NCI-H774 (cell line): ENCODE measurements at places on chromosomes 7 and 10.

DNA sequence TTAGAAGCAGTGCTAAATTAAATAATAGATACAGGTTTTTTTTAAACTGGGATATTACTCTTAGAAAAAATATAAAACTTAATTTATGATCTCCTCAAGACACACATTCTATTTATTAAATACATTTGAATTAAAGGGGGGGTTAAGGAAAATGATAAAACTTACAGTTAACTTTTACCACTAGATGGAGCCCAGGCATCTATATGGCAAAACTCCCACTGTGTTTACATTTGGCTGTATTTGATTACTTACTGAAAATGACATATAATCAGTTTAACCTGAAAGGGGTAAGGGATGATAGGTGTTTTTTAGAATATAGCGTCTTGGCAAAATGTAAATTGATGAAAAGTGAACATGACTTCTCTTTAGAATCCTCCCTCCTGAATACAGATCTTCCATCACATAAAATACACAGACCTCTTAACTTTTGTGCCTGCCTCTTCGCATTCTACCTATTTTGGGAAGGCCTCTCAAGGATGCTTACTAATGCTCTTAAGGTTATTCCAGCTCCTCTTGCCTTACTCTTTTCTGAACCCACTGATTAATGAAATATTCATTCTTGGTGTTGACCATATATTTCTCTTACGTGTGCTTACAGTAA, 235.7 kb downstream of the AGMO start:
- peak; percentile 36 for DNase-seq

DNA sequence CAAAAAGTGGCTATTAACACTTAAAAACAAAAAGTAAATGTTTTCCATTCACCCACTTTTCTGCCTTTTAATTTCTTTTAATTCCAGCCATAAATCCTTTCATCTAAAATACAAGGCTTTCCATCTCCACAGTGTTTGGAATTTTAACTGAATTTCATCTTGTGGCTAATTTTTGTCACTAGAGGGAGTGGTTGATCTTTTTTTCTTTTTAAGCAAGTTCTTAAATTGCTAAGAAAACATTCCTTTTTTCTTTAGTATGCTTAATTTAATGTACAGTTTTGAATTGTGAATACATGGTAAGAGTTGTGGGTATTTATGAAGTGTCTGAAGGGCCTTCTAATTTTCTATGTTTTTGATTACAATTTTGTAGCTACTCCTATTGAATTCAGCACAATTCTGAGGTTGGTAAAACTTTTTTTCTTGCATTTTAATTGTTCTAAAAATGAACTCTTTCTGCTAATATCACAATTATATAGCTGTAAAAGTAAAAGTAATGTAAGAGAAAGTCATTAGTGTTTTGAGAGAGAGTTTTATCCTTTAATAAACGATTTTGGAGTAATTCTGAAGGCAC, 54.9 kb upstream of the ANK3 start:
- DNase-seq = no peak

- no peak for DNase-seq
Measured at GRCh38 chr7:157523371-157523765, 186.6 kb downstream of the DNAJB6 start.

- DNase-seq = no peak
Measured at GRCh38 chr7:91876391-91877133, 3.9 kb downstream of the MTERF1 start.

DNA sequence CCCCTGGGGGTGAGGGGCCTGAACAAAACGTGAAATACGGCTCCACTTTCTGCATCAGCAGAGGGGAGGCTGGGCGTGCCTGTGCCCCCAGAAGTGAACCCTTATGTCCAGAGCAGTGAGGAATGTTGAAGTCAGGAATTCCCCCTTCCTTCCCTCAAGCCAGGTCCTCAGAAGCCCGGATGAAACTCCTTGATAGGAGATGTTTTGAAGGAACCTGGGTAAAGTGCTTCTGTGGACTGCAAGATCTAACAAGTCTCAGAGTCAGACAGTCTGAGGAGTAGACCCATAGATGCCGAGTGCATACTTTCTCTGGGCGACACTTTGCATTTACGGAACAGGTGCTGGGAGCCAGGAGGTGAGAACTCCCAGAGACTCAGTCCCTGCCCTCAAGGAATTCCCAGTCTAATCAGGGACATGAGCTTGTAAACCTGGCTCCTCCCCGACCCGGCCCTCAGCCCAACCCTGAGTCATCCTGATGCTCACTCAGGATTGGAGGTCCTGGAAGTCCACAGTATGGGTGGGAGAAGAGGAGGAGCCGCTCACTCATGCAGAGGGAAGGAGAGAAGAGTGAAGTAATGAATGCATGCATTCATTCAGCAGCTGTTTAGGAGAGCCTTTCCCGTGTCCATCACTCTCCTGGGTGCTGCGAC, 179.5 kb upstream of the ITGB1 start:
- no peak for DNase-seq

- no peak for DNase-seq
Measured at GRCh38 chr10:111506266-111507034, 429.6 kb downstream of the ADRA2A start.
